ENCODE measurements at places on chromosomes 4 and X.

GRCh38 chr4:168998596-168998995 is 11.5 kb downstream of the CBR4 start:
- H3K36me3 ChIP-seq: peaks cover 2% of the 10 kb centered on the region
- DNase-seq: no peak
- peak overlapping the region; percentile 72 for H3K27ac ChIP-seq
- no peaks in the 10 kb centered on the region for H3K27me3 ChIP-seq
- no peaks in the 10 kb centered on the region for H3K4me1 ChIP-seq
- H3K4me3 ChIP-seq: no peak overlapping the region

- no peak overlapping the region for H3K4me3 ChIP-seq
- peaks cover 4% of the 10 kb centered on the region for H3K36me3 ChIP-seq
- peaks cover 22% of the 10 kb centered on the region for H3K4me1 ChIP-seq
- no peak overlapping the region for H3K27ac ChIP-seq
- DNase-seq: no peak
- no peaks in the 10 kb centered on the region for H3K27me3 ChIP-seq
These were observed 29.8 kb downstream of the ACOX3 start for GRCh38 chr4:8410641-8411271.

DNA sequence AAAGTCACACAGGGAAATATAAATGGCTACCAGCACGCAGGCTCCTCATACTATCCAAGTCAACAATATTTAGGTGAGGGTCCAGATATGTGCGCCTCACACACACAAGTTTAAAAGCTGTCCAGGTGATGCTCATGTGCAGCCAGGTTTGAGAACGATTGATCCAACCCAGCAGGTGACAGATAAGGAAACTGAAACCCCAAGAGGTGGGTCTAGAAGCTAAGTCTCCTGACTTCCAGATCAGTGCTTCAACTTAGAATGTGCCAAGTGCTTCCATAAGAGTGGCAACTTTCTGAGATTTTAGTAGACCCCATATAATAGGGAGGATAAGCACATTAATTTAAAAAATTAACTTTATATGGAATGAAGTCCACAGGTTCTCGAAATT is 54.4 kb upstream of the NAP1L5 start:
- no peak for DNase-seq
- no peaks in the 10 kb centered on the region for H3K4me1 ChIP-seq
- H3K4me3 ChIP-seq: no peak overlapping the region
- no peaks in the 10 kb centered on the region for H3K36me3 ChIP-seq

DNA sequence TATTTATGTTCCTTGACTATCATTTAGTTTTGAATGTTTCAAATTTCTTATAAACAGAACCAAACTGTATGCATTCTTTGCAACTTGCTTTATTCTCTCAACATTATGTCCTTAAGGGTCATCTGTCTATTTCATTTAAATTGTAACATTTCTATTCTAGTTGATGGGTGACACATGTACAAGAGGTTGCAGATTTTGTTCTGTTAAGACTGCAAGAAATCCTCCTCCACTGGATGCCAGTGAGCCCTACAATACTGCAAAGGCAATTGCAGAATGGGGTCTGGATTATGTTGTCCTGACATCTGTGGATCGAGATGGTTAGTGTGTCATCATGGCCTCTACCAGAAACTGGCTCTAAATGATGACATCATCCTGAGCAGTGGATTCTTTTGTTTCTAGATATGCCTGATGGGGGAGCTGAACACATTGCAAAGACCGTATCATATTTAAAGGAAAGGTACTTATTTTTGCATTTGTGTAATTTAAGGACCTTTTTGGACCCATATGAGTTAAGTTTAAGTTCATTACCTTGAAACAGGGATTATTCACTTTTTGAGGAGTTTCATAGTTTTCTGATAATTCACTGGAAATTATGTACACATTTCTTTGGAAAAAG is 6.1 kb downstream of the LIAS start:
- H3K36me3 ChIP-seq: no peaks in the 10 kb centered on the region
- H3K4me3 ChIP-seq: no peak overlapping the region
- no peaks in the 10 kb centered on the region for H3K27me3 ChIP-seq
- peaks cover 40% of the 10 kb centered on the region for H3K4me1 ChIP-seq

DNA sequence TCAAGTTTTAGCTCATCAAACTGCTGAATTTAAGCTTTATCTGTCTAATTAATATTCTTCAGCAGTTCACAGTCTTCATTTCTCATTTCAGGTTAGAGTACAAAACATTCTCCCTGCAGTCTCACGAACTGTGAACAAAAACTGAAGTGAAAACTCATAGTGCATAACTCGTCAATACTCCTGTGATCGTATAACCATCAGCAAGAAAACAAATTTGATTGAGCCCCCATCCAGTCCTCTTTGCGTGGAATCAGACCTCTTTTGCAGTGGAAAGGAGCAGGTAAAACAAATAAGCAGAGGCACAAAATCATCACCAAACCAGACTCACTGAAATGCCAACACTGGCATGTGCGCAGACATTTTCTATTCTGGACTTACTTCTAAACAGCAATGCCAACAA is 12.7 kb downstream of the ADAM29 start:
- no peaks in the 10 kb centered on the region for H3K36me3 ChIP-seq
- no peak for DNase-seq
- no peaks in the 10 kb centered on the region for H3K4me1 ChIP-seq
- H3K27ac ChIP-seq: no peak overlapping the region
- H3K27me3 ChIP-seq: no peaks in the 10 kb centered on the region
- no peak overlapping the region for H3K4me3 ChIP-seq

DNA sequence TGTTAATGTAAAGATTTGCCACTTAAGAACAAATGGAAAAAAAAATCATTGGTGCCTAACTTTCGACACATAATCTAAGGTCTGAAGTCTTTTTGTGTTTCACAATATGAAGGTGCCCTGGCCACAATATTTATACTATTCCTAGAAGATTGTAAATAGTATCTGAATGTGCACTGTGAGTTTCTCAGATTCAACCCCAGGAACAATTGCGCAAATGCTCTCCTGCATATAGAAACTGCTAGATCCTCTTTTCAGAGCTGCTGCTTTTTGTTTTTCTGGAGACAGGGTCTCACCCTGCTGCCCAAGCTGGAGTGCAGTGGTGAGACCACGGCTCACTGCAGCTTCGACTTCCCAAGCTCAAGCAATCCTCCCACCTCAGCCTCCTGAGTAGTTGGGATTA is 480.1 kb upstream of the FTHL17 start:
- no peak for DNase-seq
- H3K36me3 ChIP-seq: no peaks in the 10 kb centered on the region
- no peak overlapping the region for H3K27ac ChIP-seq
- H3K4me1 ChIP-seq: no peaks in the 10 kb centered on the region
- no peaks in the 10 kb centered on the region for H3K27me3 ChIP-seq
- H3K4me3 ChIP-seq: no peak overlapping the region

DNA sequence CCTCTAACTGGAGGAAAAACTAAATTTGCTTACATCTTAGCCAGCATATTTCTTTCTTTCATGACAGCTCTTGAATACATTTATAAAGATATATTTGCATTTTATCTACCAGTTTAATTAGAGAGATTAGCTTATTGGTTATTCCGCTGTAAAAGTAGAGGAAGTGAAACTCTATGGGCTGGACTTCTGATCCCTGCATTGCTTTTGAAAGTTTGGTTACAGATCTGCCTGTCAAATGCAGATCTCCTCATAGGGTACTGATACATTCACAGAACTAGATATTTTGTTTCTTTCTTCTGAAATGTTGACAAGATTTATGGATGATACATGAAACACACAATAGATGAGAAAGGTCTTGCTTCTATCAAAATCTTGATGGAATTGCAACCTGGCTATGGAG is 581.4 kb upstream of the AADAT start:
- no peaks in the 10 kb centered on the region for H3K4me1 ChIP-seq
- no peaks in the 10 kb centered on the region for H3K27me3 ChIP-seq
- H3K4me3 ChIP-seq: no peak overlapping the region
- no peak overlapping the region for H3K27ac ChIP-seq
- peaks cover 1% of the 10 kb centered on the region for H3K36me3 ChIP-seq

All from activated T-cell treated with anti-CD3 and anti-CD28 coated beads, Interleukin-2, amount 50 U/mL, for 72 hours (primary cell).